ENCODE measurements at places on chromosomes 12 and 14.

- DNase-seq = no peak
These were observed 44.6 kb downstream of the CCDC177 start for GRCh38 chr14:69530095-69530494.

- DNase-seq = no peak
These were observed 319.9 kb downstream of the CACNA1C start for GRCh38 chr12:2372735-2373134.

DNA sequence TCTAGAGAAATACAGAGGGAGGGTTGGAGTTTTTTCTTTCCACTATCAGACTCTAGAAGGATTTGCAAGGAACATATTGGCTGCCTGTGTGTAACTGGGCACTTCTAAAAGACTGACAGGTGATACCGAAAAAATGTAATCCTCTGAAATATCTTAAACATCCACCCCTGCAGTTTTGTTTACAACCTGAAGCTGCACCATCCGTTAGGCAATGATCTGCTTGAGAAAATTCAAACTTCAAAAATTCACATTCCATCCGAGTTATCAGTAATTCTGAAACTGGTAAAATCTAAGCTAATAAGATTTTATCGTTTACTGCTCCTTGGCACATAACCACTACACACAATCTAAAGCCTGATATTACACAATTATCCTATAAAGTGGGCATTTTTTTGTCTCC lies 528.6 kb downstream of the FUT8 start:
- DNase-seq = no peak

DNA sequence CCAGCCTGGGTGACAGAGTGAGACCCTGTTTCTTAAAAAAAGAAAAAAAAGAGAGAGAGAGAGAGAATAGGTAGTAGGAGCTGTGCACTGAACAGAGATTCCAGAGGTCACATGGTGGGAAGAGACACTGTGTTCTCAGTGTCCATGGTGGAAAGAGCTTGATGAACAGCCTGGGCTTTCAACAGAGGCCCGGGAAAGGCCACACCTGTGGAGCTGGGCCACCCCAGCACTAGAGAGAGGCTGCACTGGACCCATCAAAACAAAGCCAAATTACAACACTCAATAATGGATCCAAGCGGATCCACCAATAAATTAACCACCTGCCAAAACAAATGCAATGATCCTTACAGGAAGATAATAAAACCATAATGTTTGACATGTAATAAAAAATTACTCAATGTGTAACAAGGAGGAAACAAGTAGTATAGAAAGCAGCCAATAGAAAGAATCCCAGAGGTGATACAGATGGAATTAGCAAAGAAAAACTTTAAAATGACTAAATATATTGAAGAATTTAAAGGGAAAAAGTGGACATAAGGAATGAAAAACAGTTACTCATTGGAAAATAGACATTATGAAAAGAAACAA lies 44.8 kb upstream of the BCL2L14 start:
- DNase-seq = no peak

- DNase-seq = no peak
These were observed 93.6 kb downstream of the TNFAIP2 start for GRCh38 chr14:103216857-103217256.

GRCh38 chr12:41942354-41942753 lies 202.3 kb downstream of the GXYLT1 start:
- no peak for DNase-seq

- no peak for DNase-seq
These were observed 51.6 kb upstream of the PIWIL1 start for GRCh38 chr12:130286041-130286440.

GRCh38 chr12:113392520-113392919 lies 11.2 kb downstream of the SDS start:
- DNase-seq = no peak

DNA sequence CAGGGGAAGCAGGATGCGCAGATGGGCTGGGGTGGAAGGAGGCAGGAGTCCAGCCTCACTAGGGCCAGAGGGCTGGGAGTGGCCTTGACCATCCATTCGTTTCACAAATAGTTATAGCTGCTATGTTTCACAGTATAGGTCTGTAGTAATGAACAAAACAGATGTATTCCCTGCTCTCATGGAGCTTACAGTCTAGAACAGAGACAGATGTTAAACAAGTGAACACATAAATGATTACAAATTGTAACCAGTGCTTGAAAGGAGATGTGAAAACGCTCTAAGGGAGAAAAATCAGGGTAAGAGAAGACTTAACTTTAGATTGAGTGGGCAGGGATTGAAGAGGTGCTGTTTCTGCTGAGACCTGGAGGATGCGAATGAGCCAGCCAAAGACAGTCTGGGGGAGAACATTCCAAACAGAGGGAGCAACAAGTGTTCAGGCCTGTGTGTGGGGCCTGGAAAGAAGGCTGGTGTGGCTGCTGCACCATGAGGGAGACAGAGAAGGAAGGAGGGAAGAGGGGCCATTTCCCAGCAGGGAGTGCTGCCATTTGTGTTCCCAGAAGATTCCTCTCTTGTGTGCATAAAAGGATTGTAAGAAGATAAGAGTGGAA lies 14.6 kb downstream of the CFAP251 start:
- no peak for DNase-seq

DNA sequence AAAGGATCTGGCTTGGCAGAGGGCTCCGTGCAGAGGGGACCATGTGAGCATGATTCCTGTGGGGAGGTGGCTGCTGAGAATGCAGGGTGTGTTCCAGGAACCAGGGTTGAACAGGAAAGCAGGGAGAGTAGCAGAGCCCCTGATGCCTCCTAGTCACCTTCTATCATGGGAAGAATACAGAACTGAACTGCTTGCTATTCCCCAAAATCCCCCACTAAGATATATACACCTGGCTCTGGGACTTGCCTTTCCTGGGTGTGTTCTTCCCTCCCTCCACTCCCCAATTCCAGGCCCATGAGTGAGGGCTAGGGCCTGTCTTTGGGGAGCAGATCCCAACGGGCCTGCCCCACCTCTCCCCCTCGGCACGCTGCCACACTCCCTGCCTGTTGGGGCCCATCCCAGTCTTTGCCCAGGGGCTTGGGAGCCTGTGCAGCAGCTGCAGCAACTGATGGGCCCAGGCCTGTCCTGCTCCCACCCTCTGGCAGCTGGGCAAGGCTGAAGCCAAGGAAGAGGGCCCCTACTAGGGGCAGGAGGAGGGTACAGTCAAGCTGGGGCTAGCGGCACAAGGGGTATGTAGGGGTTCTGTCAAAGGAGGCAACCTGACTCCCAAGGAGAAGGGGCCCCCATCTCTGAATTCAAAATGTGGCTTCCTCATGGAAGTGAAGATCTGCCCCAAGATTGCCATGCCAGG lies 3.2 kb downstream of the AJUBA start:
- no peak for DNase-seq

- no peak for DNase-seq
These were observed 69.3 kb downstream of the ETV6 start for GRCh38 chr12:11718768-11719253.

DNA sequence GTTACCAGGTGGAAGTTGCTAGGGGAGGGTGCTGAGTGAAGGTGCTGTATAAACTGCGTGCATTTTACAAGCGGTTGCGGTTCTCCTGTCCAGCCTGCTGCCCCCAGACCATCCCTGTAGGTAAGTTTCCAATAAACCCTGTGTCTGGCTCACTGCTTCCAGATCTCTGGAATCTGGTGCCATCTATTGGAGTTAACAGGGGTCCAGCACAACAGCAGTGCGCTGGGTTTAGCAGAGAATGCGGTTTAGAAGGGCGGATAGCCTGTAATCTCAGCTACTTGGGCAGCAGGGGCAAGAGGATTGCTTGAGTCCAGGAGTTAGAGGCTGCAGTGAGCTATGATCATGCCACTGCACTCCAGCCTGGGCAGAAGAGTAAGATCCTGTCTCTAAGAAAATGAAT lies 4.9 kb downstream of the AACS start:
- DNase-seq = no peak

DNA sequence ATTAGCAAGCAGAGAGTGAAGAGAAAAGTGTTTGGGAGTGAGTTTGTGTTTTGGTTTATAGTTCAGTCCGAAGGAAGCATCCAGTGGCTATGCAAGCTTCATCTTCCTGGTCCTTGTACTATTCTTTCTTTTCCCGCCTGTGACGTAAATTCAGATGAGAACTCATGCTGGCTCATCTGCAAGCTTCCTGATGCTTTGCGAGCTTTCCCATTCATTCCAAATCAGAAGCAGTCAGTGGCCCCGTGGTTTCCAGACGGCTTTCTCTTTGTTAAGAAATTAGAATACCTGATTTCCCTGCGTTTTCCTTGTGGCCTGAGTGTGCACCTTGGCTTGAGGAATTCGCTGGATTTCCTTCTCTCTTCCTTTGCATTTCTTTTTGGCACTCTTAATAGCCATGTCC lies 89.5 kb downstream of the TESC start:
- DNase-seq = no peak

GRCh38 chr14:61561657-61562276 lies 133.5 kb upstream of the HIF1A start:
- DNase-seq = no peak

DNA sequence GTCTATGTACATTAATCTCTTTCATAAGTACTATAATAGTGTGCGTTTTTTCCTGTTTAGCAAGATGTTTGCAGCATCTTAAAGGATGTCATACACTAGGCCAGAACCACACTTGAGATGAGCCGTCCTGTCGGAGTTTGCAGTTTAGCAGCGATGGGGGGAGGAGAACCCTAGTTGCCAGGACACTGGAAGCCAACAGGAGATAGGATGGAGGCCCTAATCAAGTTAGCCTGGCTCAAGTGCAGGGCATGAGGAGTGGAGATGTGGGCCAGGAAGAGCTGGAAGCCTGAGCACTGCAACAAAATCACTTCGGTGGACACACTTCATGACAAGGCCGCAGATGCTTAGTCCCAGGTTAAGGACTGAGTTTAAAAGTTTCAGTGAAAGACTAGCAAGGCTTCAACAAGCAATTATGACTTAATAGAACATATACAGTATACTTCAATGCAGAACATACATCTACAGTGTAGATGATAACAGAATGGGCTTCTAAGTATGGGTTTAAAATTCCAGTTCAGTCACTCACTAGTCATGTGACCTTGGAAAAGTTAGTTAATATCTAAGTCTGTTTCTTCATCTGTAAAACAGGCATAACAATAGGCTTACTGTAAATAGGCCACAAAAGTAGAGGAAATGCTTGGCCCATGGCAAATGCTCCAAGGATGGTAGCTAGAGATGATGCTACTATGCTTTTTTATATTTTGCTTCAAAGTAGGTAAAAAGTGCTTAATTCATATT lies 77.1 kb downstream of the PTPN21 start:
- no peak for DNase-seq

DNA sequence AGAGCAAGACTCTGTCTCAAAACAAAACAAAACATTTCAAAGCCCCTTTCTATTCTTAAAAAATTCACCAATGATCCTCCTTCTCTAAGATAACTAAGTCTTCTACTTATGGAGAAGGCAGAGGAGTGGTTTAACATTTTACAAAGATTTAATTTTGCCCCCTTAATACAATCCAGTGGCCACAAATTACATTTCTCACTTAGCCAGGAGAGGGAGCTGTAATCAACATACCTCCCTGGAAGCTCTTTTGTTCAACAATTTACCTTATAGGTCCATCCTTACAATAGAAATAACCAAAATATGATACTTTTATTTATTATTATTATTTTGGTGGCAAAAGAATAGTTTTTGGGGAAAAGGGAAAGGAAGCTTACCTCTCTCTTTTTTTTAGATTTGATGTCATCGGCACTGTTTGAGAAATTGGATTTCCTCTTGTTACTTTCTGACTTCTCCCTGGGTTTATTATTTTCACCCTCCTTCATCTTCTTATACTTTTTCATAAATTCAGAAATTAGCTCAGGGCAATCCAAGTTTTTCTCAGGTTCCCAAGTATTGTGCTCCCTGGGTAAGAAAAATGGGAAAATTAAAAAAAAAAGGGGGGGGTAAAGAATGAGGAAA lies 28.1 kb downstream of the CBX5 start:
- peak; percentile 30 for DNase-seq

DNA sequence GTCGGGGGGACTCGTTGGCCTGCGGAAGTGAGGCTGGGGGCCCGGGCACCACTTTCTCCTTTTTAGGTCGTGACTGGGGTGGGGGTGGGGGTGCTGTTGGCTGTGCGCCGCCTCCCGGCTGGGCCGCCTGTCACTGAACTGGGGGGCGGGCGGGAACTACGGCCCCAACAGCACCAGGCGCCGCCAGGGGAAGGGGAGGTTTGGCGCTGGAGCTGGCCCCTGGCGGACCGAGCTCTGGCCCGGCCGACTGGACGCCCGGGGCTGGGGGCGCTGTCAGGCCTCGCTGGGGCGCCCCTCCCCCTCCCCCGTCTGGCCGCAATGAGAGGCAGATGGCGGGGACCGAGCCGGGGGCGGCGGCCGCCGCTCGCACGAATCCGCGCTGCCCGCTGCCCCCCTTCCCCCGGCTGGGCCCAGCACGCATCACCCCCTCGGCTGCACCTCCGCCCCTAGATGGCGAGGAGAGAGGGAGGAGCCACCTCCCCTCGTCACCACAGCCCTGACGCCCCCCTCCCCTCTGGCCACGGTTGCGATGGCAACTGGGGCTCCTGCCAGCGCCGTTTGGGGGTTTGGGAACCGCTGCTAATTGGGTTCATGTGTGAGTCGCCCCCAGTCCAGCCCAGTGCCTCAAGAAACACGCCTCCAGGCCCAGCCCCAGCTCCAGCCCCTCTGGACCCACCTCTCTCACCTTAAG lies 723 bp downstream of the NFATC4 start:
- peak; percentile 67 for DNase-seq

GRCh38 chr12:44647917-44648690 lies 228.0 kb downstream of the NELL2 start:
- DNase-seq = no peak

- no peak for DNase-seq
These were observed 54.1 kb downstream of the KRT80 start for GRCh38 chr12:52137746-52138145.

DNA sequence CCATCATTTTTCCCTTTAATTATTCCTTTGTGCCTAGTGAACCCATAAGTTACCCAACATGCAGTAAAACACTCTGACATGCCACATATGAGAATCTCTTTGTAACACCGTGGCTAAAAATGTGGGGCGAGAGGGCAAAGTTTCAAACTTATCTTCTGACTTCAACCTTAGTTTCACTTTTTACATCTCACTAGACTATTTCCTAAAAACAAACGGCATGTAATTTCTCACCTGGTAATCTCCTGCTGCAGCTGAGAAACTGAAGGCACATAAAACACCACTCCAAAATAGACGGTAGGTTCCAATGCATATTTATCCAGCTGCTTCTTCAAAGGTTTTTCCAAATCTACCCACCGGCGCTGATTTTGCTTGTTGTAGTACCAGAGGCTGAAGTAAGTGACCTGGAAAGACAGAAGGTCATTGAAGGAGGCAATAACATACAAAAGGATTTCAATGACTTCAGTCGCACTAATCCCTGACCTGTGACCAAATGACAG lies 37.9 kb downstream of the PTPN21 start:
- no peak for DNase-seq

GRCh38 chr12:60123557-60123956 lies 527.7 kb downstream of the SLC16A7 start:
- no peak for DNase-seq

DNA sequence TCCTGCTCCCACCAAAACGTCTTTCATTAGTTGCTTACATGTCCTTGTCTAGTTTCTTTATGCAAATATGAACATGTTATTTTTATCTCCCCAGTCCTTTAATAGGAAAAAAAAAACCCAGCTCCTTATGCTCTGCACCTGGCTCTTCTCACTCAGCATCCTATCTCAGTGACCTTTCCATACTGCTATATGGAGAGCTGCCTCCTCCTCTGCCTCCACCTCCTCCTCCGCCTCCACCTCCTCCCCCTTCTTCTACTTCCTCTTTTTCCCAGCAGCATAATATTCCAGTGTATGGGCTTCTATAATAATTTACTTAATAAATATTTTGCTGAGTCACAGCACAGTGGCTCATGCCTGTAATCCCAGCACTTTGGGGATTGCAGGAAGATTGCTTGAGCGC lies 31.5 kb downstream of the ABCB9 start:
- no peak for DNase-seq

All from NCI-H1417 (cell line).